ENCODE measurements at places on chromosomes 2 and 18. TPM values are rescaled to one million over a fixed set of nuclear protein-coding genes. Genes with fewer than 3 reads are reported as not detected.

DNA sequence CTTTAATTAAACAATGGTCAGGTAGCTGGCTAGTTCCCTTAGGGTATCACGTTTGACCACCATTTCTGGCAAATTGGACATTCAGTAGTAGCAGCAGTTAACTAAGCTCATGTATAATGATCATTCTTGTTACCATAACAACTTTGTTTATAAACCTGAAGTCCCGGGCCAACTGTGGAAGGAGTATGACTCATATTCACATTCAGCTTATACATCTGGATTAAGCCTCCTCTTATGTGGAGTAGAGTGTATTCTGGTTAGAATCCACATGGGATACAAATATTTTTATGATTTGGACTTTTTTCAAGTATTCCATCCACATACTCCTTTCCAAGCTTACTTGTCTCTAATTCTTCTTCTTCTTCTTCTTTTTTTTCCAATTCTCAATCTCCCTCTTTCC, 70.3 kb upstream of the ZSWIM2 start:
- DNase-seq = no peak

The INHA gene
- total RNA-seq = not detected

The MATN3 gene
- not detected for total RNA-seq

DNA sequence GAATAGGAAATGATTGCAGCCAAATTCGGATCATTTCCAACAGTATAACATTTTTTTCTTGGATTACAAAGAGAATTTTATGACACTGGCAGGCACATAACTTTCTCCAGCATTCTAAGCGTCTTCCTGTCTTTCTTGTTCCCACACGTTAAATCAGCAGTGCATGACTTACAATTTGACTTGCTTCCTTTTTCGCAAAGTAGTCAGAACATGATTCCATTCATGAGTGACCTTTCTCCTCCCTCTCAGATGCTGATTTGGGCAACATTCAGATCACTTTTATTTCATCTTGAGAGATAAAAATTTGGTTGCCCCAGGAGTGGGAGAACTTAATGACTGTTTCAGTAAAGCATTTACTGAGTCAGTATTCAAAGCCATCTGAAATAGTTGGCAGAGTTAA, 858.7 kb upstream of the ACVR2A start:
- DNase-seq = no peak

DNA sequence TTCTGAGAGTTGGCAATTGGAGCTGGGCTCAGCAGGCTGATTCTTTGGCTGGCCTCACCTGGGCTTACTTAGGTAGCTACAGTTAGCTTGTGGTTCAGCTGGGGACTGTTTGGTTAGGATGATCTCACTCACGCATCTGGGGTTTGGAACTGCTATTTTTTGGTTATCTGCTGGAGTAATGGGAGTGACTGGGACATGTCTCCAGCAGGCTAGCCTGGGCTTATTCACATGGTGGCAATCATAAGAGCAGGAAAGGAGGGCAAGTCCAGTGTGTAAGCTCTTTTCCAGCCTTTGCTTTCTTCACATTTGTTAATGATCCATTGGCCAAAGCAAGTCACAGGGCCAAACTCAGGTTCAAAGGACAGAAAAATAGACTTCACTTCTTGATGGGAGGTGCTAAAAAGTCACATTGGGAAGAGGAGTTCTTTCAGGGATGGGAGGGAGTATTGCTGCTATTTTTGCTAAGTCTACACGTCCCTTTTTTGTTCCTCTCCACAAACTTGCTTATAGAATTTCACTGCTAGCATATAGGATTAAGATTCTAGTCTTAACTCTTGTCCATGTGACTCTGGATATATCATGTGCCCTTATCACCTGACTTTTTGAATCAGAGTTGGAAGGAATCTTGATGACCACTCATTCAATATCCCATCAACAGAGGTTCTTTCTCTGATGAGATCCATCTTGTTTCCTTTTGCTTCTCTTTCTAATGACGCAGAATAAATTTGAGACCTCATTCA, 174.0 kb downstream of the ZFP36L2 start:
- no peak for DNase-seq

GRCh38 chr2:105294844-105295481, 34.6 kb downstream of the TGFBRAP1 start:
- no peak for DNase-seq

- DNase-seq = no peak
Measured at GRCh38 chr2:5164776-5165525, 527.2 kb upstream of the SOX11 start.

The TRIM43 gene
- total RNA-seq = not detected

The TMEM150A gene
- total RNA-seq = 7.5 TPM

GRCh38 chr18:48589797-48590519, 51.1 kb downstream of the CTIF start:
- no peak for DNase-seq

The HOXD10 gene
- total RNA-seq = not detected

- peak; percentile 73 for DNase-seq
Measured at GRCh38 chr2:26846334-26847306, 1.3 kb upstream of the DPYSL5 start.

DNA sequence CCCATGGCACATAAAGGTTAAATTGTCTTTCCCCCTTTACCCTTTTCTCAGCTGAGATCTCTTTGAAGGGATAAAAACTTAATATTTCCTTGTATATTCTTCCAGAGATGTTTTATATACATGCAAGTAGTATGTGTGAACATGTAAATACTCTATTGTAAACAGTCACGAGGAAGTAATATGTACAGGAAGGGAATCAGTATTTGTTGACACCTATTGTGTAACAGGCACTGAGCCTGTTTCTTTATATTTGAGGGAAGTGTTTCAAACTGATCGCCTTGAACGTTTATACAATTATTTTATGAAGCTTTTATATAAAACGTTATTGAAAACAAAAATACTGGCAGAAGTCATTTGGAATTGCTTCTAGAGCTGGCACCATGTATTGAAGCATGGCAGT, 13.2 kb downstream of the RALBP1 start:
- no peak for DNase-seq

- DNase-seq = no peak
Measured at GRCh38 chr18:44195394-44196140, 485.1 kb upstream of the SETBP1 start.

GRCh38 chr2:101153787-101154186, 2.6 kb upstream of the TBC1D8 start:
- DNase-seq = no peak

DNA sequence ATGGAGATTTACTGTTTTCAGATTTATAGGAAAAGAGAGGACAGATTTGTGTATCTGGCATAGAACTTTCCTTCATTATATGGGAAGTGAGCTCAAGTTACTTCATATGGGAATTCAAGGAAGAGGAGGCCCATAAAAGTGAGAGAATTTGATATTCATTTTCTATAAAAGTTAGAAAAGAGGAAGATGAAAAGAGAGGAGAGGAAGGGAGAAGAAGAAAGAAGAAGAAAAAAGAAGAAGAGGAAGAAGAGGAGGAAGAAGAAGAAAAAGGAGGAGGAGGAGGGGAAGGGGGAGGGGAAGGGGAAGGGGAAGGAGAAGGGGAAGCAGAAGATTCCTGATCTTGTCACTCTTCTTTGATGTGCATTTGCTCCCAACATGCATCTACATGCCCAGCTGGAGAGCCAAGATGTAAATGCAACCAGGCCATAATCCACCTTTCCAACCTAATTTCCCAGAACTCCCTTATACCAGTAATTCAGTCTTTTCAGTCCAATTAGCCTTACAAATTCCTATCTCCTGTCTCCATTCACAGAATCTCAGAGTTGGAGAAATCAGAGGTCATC, 15.7 kb upstream of the NMI start:
- DNase-seq = no peak

DNA sequence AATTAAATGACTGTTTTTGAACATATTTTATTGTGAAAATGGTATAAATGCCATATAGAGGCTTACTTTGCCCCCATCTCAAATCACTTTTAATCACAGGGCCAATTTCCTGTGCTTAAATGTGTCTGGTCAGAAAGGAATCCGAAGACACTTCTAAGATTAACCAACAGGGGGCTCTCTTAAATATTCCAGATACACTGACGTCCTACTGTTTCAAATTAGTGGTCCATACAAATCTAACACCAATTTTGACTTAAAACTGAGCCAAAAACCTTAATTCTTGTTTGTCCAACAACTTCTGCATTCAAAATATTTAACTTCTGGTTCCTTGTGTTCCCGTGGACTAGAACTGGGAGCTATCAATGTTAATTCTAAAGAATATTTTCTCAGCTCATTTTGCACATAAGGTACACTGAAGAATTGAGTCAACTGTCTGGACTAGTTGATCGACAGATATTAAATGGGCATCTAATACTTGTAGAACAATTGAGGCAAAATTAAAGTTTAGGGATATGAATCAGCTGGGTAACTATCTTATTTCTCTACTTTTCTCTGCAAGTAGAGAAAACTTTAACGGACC, 557.5 kb downstream of the ARHGAP15 start:
- DNase-seq = no peak

GRCh38 chr2:27963472-27963871, 72.9 kb downstream of the BABAM2 start:
- DNase-seq = no peak

The CASP10 gene
- total RNA-seq = 52.8 TPM

GRCh38 chr2:170553748-170554147, 161.4 kb upstream of the SP5 start:
- DNase-seq = no peak

Measured in Peyer's patch (tissue), 4 donors.